ENCODE measurements at places on chromosomes 7 and 10.

- no peak for DNase-seq
These were observed 287.8 kb downstream of the ZEB1 start for GRCh38 chr10:31606841-31607240.

- peak; percentile 6 for DNase-seq
These were observed 113.4 kb upstream of the AHR start for GRCh38 chr7:17184805-17185689.

- DNase-seq = no peak
These were observed 164.7 kb upstream of the KLF6 start for GRCh38 chr10:3949711-3950110.

DNA sequence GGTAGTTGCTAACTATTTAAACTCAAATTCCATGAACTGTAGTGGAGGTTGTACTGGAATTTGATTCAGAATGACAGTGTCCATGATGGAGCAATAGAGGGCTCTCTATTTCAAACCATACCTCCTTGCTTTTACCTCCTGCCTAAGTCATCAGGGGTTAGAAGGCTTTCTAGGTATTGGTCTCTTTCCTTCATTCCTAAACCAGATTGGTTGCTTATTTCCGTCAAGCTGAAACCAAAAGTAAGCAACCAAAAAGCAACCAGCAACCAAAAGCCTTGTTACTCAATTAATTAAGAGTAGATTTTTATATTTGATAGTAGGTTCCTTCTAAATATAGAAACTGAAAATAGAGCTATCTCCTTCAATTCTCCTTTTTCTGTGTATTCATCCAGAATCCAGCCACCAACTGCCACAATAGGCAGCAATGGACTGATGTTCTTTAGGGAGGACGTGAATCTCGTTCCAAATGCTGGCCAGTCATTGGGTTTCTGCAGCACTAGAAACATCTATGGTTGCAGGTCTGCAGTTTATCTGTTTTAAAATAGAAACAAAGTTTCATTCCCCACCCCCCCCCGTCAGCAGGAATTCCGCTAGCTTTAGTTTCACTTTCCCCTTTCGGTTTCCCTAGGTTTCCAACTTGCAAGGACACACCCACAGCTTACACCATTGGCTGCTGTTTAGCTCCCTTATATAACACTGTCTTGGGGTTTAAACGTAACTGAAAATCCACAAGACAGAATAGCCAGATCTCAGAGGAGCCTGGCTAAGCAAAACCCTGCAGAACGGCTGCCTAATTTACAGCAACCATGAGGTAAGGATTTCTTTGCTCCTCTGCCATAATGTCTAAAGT, at the start of gene IFIT1:
Gene IFIT1 (plus strand): TSS at position 717 of the 850 bp plus-strand sequence. CDS start 90 bp downstream, at position 807.
- DNase-seq = peak; percentile 83

DNA sequence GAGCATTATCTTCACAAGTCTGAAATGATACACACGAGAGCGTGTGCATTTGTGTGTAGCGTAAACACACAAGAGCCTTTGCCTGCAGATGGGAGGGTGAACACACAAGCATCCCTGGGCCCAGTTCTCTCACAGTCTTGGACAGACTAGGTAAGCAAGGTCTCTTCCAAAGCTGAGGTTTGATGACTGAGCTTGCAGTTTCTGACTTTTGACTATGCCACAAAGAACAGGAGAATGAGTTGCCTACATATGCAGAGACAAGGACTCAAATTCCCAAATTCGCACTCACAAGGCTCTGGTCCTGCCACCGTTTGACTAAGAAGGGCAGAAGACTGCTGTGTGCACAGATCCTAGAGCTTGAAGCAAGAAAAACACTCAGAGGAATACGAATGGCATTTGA, 55.8 kb downstream of the FAM53B start:
- no peak for DNase-seq

- DNase-seq = no peak
These were observed 46.9 kb downstream of the GRID1 start for GRCh38 chr10:86319676-86320075.

DNA sequence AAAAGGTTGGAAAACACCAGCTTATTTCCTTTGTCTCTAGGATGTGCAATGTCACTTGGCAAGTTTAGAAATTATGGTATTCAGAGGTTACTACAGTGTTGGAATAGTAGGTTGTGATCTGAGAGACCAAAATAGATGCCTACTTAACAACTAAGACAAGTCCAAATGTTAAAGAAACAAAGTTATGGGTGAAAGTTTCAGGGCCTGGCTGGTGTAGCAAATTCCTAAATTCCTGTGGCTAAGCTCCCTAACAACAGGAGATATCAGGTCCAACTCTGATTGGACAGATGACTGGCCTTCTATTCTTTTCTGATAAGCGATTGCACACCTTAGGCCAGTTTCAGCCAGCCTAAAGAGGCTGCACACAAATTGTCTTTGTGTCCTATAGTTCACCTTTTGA, 873.5 kb downstream of the REEP3 start:
- DNase-seq = no peak

DNA sequence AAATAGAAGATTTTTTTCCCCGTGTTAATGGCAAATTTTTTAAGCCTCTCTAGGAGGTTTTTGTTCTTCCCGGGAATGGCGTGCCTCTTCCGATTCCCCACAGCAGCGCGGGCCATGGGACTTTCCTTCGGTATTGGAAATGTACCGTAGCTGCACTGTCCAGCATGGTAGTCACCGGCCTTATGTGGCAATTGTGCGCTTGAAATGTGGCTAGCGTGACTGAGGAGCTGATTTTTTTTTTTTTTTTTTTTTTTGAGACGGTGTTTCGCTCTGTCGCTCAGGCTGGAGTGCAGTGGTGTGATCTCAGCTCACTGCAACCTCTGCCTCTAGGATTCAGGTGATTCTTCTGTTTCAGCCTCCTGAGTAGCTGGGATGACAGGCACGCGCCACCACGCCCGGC, 938 bp upstream of the TCTN3 start:
- DNase-seq = no peak

DNA sequence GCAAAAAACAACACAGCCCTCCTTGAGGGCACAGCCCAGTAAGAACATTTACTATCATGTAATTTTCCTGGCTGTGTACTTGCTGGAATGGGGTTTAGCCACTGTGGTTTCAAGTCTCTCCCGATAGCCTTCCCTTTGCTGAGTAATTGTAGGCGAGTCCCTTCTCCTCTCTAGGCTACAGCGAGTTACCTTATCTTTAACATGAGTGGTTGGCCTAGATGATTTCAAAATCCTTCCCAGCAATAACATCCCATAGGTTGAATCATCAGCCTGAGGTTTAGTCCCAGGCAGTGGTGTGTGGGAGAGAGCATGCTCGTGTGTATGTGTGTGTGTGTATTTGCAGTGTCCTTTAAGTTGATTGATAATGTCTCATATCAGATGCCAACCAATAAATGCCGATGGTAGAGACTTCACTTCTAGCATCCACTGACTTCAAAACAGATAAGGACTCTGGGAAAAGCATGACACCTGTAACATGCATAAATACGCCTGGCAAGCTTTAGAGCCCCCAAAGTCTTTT, 142.9 kb upstream of the ZMIZ1 start:
- peak; percentile 92 for DNase-seq

- no peak for DNase-seq
These were observed 225.3 kb downstream of the KIF20B start for GRCh38 chr10:89926736-89927135.

DNA sequence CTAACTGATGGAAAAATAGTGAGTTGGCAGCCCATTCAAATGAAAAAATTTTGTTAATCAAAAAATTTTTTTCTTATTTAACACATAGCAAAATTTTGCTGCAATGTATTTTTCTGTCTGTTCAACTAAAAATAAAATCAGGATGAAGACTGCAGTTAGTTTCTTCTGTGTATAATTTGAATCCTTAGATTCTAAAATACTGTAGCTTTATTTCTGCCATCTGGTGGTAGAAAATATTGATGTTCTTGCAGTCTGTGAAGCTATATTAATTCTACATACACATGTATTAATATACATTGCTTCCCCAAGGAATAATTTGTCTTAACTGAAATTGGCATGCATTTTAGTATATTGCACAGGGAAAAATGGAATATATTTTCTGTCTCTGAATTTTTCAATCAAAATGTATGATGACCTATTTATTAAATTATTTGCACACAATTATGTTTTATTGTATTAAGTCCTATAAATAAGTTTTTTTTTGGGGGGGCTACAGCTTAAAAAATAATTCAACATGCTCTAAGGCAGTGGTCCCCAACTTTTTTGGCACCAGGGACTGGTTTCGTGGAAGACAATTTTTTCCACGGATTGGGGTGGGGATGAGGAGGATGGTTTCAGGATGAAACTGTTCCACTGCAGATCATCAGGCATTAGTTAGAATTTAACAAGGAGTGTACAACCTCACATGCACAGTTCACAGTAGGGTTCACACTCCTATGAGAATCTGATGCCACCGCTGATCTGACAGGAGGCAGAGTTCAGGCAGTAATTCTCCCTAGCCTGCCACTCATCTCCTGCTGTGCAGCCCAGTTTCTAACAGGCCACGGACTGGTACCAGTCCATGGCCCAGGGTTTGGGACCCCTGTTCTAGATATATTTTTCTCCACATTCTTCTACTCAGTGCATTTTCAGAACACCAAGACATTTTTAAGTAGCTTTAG, 119.4 kb downstream of the GNAT3 start:
- DNase-seq = peak; percentile 21

- DNase-seq = peak; percentile 84
These were observed 110.5 kb downstream of the IPMK start for GRCh38 chr10:58157076-58157766.

DNA sequence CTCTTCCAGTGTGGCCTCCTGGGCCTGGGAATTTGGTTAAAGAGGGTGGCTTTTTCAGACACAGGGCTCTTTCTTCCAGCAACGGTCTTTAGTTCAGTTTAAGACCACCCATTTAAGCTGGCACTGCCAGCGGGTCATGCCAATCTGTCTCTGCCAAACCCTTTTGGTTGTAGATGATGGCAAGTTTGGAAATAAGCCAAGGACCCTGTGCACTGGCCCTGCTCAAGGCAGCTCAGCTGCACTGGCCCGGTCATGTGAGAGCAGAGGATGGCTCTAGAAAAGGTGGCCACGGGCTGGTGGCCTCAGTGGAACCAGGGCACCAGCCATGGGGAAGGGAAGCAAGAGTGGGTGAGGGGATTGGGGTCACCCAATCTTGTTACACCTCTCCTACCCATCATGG, 294.1 kb downstream of the GLRX3 start:
- DNase-seq = no peak

DNA sequence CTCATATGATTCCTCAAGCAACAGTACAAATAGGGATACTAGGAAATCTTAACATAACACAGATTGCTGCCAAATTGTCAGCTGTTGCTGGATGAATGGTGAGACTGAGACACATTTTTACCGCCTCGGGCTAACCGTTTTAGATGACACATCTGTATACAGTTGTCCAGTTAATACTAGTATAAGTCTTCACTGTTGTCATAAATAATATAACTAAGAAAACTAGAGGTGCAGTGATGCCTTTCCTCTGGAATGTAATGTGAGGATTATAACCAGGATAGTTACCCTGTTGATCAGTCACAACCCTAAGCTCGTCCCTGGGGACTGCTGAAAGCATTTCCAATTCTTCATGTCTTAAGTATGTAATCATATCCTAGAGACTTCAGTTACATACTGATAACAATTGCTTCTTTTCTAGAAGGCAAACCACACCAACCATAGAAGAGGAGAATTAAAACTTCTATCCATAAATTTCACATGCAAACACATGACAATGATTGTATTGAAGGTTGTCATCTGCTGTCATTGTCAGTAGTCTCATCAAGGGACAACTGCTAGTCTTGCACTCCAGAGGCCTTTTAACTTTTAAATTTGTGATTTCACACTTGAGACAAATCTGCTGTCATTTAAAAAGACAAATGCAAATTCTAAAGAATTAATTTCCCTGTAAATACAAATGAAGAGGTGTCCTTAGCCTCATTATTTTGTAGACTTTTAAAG, 100.4 kb upstream of the SEMA3D start:
- peak; percentile 44 for DNase-seq

GRCh38 chr7:102120666-102121195, 165.9 kb upstream of the SH2B2 start:
- no peak for DNase-seq

DNA sequence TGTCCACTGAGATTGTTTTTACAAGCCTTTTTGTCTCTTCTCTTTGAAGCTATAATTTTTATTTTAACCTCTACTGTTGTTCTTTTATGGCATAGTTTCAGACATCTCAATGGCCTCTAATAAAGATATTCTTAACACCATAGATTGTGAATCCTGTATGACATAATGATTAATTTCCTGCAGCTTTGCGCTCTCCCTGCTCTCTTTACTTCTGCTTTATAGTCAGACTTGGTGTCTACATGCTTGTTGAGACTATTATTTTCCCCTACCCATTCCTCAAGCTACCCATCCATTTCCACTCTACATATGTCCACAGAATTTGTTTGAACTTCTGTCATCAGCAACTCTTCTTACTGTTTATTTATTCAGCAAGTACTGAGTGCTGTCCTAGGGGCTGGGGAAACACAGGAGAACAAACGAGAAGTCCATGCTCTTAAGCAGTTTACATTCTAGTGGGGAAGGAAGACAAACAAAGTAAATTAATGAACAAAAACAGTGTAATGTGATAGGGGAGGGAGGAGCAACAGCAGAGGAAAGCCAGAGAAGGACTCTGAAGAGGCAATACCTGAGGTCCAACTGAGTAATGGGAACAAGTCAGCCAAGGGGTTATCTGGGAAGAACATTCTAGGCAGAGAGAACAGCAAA, 110.1 kb downstream of the CDK14 start:
- DNase-seq = no peak

GRCh38 chr7:42702647-42703046, 209.2 kb downstream of the C7orf25 start:
- DNase-seq = no peak

DNA sequence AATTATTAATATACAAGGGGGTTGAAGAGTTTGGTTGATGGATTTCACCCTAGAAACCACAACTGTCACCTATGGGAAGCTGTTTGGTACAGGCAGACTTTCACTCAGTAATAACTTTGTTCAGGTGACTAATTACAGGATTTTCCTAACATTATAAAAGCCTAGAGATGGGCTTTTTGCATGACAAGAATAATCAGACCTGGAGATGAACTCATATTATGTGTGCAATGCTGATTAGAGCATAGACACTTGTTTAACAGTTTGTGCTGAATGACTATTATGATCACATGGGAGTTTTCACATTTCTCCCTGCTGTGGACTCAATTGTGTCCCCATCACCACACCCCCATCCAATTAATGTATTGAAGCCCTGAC, 90.2 kb upstream of the STEAP4 start:
- no peak for DNase-seq

GRCh38 chr10:30591249-30591670, 38.3 kb downstream of the LYZL2 start:
- peak; percentile 64 for DNase-seq

DNA sequence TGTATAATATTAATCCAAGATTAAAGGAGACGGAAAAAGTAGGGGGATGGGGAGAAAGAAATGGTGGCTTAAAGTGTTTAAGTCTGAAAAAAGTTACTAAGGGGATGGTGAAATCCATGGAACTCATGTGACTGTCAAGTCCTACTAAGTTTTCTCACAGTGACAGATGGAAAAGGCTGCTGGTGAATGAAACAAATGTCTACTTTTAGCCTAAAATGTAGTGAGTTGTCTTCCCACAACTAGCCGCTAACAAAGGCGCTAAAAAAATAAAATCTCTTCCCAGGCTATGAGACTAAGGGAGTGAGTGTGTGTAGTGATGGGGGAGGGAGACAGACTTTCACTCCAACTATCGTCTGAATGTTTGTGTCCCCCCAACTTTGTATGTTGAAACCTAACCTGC, 12.6 kb downstream of the VIM start:
- DNase-seq = no peak
